ENCODE measurements at places on chromosomes 1 and 21.

DNA sequence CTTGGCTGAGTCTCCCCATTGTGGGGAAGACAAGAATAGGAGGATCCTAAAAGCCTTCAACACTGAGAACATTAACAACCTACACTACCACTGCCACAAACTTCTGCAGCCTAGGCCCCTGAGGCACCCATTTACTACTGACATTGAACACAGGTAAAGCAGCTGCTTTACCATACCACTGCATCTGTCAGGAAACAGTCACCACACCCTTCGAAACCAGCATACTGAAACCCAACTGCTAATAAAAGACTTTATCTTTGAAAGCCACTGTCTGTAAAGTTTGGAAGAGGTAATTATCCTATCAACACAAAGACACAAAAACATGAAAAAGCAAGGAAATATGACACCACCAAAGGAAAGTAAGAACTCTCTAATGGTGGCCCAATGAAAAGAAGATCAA is 7.4 kb downstream of the IFNAR1 start:
- DNase-seq: no peak

- DNase-seq: no peak
Observed at GRCh38 chr1:155847823-155848529, 9.0 kb downstream of the GON4L start.

DNA sequence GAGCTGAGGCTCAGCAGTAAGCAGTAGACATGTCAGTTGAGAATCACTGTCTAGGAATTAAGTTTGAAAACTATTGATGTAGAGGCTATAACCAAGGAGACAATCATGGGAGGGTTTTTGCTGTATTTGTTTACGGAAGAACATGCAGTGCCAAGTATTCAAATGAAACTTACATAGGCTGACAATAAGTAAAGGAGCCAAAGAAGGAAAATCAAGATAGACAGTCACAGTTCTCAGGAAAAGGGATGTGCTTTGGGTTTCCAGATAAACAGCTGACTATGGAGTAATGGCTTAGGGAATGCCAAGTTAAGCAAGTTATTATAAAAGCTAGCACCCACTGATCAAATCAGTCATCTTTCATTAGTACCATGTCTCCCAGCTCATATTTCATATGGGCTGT is 21.5 kb downstream of the GNG12 start:
- no peak for DNase-seq

DNA sequence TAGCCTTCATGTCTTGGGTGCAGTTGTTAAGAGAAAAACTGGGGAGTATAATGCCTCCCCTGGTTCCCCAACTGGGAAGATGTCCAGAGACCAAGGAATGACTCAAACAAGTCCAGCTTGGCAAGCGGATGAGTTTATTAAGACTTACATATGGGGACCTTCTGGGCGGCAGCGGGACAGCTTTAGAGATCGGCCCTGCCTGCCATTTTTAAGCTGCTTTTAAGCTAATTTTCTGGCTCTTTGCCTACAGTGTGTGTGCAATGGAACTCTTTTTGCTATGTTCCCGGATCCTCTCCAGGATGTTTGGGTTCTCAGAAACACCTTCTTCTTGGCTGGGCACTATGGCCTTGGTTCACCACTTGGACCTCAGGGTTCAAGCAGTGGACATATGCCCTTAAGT is 99.5 kb downstream of the RYR2 start:
- no peak for DNase-seq

DNA sequence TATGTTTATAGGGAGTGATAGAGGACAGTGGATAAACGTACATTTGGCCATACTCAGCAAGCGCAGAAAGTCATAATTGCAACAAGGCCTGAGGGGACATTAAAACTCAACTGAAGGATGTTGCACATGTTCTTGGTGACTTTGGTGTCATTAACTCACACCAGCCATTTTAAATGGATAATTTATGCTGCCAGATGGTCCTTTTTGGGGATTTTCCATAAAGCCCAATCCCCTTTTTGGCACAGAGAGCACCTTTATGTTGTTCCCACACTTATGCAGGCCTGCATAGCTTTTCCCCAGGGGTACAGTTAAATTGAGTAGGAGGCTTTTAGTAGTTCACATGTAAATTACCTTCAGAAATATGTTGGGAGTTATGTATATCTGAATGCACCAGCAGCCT is 279.6 kb downstream of the NFIA start:
- DNase-seq: no peak
